ENCODE measurements at places on chromosomes 12 and 14.

DNA sequence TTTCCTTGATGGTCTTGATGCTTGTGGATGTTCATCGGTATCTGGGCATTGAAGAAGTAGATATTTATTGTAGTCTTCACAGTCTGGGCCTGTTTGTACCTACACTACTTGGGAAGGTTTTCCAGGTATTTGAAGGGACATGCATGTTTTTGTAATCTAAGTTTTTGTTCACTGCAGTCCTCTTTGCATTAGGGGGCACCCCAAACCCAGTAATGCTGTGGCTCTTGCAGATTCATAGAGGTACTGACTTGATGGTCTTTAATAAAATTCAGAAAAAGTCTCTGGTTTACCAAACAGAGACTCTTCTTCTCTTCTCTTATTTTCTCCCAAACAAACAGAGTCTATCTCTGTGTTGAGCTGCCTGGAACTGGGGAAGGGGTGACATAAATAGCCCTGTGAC, 150.9 kb upstream of the SLC16A7 start:
- no peak for DNase-seq

DNA sequence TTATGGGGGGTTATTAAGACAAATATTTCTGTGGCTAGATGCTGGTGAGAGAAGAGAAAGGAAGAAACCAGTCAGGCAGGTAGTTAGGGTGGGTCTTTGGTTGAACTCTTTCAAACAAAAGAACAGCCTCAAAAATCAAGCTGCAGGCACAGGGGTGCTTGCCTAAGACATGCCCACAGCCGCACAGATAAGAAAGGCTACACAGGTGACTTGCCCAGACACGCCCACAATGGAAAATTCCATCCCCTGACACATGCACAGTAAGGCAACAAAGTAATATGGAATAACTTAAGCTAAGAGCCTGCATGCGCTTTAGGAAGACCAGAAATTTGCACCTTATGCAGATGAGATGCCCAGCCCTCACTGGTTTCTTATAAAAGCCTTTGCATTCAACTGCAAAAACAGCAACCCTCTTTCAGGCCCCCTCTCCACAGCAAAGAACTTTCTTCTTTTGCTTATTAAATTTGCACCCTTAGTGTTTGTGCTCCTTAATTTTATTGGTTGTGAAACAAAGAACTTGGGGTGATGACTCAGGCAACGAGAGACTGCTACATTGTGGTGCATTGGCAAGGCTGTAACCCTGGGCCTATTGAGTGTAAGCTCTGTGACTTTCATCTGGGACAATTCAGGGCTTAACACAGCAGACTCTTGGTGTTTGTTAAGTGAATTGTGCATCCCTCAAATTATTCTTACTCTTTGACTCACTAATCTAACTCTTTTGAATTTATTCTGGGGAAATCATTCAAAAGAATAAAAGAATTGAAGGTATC, 149.4 kb downstream of the RPAP3 start:
- no peak for DNase-seq

DNA sequence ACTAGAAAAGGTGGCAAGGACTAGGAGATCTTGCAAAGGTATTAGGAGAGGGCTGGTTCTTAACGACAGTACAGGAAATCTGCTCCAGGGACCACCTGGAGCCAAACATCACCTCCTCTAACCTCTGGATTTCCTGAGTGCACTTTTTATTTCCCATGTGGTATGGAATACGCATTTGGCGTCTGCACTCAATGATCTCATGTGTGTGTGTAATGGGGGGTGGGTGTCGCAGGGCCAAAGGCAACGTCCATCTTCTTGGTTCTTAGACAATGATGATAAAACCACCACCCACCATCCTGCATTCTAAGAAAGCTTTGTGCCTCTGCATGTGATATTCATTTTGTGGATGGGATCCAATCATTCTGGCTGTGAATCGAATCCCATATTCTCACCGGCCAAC, 68.8 kb downstream of the CLMN start:
- DNase-seq, result no peak

GRCh38 chr12:40820794-40821484, 128.7 kb downstream of the CNTN1 start:
- DNase-seq, result no peak

DNA sequence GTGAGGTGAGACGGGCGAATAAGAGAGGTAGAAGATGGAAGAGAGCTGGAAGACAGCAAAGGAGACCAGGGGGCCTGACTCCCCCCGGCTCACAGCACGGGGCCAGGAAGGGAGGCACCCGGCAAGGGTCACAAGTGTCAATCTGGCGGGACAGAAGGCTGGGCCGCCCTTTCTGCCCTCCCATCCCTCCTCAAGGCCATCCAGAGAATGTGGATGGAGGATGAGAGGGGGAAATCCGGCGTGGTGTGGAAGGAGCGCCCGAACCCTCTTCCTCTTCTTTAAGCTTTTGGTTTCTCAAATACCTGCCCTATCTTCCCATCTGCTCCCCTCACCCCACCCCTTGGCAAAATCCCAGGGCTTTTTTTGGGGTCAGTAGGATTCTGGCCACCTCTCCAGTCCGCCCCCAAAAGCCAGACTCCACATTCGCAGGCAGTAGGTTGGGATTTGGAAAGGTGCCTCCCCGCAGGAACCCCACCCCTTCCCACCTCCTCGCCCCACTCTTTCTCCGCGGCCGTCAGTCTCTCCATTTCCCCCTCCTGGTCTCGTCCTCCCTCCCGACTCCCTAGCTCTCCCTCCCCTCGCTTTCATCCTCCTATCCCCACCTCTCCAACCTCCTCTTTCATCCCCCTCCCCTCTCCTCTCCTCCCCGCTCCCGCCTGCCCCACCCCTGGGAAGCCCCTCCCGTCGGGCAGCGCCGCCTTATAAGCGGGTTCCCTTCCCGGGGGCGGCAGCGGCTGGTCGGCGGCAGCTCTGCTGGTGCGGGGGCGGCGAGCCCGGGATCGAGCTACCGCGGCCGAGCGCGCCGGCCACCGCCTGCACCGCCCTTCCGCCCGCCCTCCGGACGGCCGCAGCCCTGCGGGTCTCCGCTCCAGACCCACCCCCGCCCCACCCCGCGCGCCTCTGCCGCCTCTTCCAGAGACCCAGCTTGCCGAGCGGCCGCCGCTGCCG, at the start of gene PTMS:
TSS of gene PTMS (plus strand) at position 730 of the 948 bp plus-strand sequence. CDS start 343 bp downstream, outside the sequence.
- no peak for DNase-seq

DNA sequence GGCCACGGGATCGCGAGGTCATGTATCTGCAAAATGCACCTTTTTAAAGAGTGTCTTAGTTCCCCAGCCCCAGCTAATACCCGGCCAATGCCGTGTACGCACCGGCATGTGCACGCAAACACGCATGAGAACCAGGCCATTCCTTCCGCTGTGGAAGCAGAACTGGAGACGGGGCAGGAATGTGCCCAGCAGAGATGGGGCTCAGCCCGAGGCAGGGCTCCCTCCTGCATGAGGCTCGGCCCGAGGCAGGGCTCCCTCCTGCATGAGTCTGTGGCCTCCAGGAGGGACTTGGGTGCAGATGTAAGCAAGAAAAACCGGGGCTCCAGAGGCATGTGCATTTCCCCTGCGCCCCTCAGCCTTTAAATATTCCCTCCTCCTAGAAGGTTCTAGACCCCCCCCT, 38.2 kb downstream of the SLC6A12 start:
- no peak for DNase-seq
